ENCODE measurements at places on chromosomes 2 and 18.

DNA sequence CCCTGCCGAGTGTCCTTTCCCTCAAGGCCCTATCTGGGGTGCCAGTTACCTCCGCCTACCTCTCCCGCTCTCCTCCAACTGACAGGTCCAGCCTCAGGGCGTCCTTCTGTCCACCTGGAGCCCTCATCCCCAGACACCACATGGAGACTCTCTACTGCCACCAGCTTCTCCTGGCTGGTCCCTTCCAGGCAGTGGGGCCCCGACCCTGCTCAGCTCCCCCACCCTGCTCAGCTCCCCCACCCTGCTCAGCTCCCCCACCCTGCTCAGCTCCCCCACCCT is 74.0 kb upstream of the ODC1 start:
- DNase-seq = no peak

- DNase-seq = no peak
Observed at GRCh38 chr2:170846314-170846713, 29.6 kb downstream of the GAD1 start.

DNA sequence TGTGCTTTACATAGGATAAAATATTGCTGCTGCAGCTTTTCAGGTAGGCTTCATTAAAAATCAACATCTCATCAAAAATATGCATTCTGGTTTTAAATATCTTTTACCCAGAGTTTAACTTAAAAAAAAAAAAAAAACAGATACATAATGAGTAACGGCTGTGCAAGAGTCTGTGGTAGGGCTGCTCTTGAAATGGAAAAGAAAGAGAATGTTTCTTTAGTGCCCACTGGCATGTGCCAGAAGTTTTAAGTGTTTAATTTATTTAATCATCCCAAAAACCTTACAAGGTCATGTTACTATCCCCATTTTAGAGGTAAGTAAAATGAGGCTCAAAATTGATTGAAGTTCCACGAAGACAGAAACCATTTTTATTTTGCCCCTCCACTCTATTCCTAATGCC is 92.1 kb downstream of the SLC8A1 start:
- DNase-seq = no peak

GRCh38 chr2:47239119-47239969 is 84.2 kb upstream of the STPG4 start:
- no peak for DNase-seq

DNA sequence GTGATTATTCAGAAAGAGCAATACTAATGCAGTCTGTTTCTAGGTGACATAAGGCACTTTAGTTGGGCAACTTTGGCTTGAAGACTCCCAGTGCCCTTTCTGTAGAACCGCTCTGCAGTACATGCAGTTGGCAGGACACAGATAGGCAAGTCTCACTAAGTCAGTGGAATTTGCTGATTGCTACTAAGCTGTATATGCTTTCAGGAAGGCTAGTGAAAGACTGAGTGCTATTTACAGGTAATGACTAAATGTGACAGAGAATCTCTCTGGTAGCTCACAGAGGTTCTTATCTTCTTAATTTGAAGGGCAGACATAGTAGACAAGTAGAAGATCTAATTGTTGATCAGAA is 243.0 kb downstream of the WDPCP start:
- DNase-seq = no peak

GRCh38 chr18:24482821-24483220 is 22.4 kb downstream of the HRH4 start:
- DNase-seq = no peak

- DNase-seq = no peak
Observed at GRCh38 chr2:55949211-55949610, 25.6 kb upstream of the EFEMP1 start.

Measured in activated T-helper 1 cell treated with Interleukin-2 at 50 U/mL for 16 hours (primary cell).